ENCODE measurements at places on chromosomes 13 and 19.

GRCh38 chr13:29522044-29522685 lies 73.3 kb downstream of the SLC7A1 start:
- DNase-seq = no peak

DNA sequence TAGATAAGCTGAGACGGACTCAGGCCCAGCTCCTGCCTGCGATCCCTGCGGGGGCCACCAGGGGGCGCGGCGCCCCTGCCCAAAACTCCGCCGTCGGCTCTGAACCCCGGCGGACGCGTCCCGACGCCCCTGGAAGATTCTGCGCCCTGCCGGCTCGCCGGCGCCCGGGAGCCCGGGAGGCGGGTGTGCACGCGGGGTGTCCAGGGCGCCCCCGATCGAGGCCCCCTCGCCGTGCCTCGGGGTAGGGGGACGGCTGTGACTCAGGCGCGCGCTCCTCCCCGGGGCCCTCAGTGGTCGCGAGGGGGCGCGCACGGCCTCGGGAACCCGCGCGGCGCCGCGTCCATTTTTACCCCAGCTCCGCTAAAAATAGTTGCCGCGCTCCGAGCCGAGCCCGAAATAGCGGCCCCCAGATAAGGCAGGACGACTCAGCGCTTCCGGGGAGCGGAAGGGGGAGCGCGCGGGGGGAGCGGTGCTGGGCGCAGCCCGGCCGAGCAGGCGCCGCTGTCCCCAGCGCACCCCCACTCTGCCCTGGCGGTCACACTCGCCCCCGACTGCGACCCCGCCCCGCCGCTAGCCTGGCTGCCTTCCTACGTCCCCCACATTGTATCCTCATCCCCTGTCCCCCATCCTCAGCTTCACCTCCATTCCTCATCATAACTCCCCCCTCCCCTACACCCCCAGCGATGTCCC lies 16.0 kb upstream of the ERCC1 start:
- peak; percentile 56 for DNase-seq

- no peak for DNase-seq
These were observed 36.5 kb upstream of the SACS start for GRCh38 chr13:23469951-23470421.

- DNase-seq = no peak
These were observed 7.4 kb upstream of the CYP4F3 start for GRCh38 chr19:15633082-15633835.
